ENCODE measurements at places on chromosomes 13 and 19.

DNA sequence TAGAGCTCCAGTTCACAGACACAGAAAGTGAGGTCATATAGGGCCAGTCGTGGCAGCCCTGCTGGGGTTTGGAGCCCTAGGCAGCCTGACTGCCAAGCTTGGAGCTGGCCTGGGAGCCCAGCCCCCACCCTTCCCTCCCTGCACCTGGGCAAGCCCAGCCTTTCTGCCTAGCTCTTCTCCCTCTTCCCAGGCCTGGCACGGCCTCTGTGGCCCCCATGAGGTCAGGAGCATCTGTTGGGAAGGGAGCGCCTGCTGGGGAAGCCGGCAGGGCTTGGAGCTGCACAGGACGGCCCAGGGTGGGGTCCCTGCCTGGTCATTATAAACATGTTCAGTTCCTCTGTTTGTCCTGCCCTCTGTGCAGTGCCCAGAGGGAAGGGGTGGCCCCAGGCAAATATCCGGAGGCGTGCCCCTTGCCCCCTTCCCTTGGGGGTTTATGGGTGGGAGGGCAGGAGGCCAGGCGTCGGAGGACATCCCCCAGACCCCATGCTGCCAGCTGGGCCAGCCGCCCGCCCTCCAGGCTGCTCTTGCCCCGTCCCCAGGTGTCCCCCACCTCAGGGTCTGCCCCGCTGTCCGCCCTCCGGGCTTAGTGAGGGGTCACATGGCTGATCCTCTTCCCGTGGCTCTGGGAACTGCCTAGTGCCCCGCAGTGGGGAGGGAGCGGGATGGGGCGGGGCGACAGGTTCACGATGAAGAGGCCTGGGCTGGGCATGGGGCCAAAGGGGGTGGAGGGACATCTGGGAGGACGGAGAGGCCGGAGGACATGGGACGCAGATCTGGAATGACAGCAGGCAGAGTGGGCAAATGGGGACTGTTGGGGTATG lies 30.0 kb upstream of the NCCRP1 start:
- no peak for DNase-seq

GRCh38 chr13:98874029-98874397 lies 103.9 kb downstream of the DOCK9 start:
- no peak for DNase-seq

- DNase-seq, result no peak
These were observed 47.0 kb downstream of the SACS start for GRCh38 chr13:23386533-23386932.

DNA sequence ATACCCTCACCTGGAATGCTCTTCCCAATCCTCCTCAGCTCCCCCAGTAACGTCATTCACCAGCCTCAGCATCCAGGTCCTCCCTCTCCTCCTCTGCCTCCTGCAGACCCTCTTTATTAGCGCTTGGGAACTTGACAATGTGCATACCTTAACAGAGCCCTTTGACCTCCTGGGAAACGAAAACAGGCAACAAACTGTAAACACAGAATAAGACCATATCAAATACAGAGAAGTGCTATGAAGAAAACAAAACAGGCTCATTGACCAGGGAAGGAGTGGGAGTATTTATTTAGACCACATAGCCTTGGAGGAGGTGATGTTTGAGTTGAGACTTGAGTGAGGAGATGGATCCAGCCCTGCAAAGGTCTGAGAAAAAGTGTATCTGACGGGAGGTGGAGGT lies 107.9 kb upstream of the SLC7A1 start:
- DNase-seq, result no peak

GRCh38 chr19:54178581-54179261 lies 5.8 kb upstream of the TMC4 start:
- no peak for DNase-seq

DNA sequence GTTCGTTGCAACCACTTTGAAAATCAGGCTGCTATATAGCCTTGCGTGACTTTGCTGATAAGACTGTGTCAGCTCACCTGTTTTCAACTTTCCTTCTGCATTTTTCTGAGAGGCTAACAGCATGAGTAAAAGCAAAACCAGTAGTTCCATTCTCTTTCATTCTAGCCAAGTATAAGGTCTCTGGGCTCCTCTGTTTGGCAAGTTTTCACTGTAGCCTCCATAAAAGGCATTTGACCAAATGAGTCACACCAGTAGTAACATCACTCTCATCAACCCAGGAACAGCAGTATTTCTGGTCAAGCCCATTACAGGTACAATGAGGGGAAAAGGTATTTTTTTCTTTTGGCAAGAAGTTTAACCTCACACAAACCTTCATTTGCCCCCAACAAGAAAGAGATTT lies 1149.8 kb upstream of the MIR17HG start:
- DNase-seq, result no peak

DNA sequence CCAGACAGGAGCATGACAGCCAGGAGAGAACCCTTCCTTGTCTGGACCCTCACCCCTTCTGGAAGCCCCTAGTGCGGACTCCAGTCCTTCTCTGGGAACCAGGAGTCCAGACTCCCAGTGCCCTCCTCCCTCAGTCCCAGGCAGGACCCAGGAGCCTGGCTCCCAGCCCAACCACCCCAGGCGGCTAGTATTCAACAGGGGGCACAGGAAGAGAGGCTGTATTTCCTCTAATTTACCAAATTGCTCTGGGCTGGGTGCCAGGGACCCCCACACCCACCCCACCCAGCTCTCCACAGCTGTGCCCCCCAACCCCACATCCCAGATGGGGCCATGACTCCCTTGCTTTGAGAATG lies 3.3 kb downstream of the GRIN2D start:
- DNase-seq, result no peak

- no peak for DNase-seq
These were observed 153.0 kb downstream of the PCDH9 start for GRCh38 chr13:67077132-67077531.

DNA sequence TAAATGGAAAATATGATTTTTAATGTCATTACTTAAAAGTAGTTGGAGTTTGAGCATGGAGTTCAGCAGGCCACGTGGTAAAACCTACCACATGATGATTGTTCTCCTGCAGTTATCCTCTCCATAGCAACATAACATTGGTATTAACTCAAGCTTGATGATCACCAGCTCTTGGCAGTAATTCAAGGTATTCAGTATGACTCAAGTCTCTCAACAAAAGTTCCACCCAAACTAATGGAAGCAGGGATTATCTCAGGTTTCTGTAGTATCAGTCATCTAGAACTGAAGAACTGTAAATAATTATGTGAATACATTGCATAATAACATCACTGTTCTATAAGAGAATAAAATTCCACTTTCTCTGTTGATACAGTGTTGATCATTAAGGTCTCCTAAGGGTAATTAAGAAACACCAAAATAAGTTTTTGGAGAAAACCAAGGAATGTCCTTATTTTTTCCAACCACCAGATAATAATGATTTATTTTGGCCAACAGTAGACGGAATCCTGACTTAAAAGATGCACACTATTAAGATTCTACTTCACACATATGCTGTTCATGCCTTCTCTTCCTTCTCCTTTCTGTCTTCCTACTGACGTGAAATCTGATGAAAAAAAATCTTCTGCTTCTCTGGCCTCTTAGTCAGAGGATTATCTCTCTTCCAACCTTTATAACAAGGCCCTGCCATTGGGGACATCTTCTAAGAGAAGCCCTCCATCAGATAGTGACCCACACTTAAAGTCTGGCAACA lies 1092.3 kb downstream of the EFNB2 start:
- no peak for DNase-seq

- no peak for DNase-seq
These were observed 24.8 kb downstream of the SIAH3 start for GRCh38 chr13:45826731-45827130.

DNA sequence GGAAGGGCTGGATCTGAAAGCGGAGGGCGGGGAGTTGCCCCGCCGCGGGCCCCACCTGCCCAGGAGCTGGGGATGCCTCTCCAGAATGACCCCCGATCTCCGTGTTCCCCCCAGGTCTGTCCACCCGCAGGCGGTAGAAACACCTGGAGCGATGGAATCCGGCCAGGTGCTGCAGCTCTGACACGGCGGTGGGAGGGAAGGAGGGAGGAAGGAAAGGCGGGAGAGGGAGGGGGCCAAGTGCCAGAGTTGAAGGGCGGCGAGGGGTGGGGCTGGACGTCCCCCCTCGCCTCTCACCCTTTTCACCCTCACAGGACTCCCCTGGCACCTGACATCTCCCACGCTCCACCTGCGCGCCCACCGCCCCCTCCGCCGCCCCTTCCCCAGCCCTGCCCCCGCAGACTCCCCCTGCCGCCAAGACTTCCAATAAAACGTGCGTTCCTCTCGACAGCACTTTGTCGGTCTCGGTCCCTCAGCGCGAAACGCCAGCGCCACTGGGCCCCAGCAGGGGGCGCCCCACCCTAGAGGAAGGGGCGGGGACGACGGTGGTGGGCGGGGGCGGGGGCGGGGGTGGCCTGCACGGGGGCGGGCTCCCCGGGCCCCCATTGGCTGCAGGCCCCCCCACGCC lies 337 bp upstream of the FXYD7 start:
- peak; percentile 78 for DNase-seq

GRCh38 chr13:40189898-40190630 lies 476.4 kb downstream of the FOXO1 start:
- no peak for DNase-seq

DNA sequence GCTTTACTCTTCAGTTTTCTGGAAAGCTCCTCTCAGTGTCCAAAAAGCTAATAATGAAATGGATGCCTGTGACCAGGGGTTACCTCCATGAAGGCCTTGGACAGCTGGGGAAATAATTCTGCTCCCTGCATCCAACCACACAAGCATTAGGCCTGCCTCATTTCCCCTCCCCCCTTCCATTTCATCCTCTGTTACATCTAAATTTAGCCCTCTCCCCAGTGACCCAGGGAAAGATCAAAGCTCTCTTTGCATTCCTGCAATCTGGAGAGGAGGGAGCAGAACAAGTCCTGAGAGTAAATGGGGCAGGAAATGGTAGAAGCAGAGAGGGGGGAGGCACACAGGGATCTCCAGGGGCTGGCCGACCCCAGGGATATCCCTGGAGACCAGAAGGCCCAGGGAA lies 452.7 kb downstream of the TSHZ3 start:
- DNase-seq, result no peak

- DNase-seq, result no peak
These were observed 34.7 kb downstream of the TSSK6 start for GRCh38 chr19:19480688-19481087.

DNA sequence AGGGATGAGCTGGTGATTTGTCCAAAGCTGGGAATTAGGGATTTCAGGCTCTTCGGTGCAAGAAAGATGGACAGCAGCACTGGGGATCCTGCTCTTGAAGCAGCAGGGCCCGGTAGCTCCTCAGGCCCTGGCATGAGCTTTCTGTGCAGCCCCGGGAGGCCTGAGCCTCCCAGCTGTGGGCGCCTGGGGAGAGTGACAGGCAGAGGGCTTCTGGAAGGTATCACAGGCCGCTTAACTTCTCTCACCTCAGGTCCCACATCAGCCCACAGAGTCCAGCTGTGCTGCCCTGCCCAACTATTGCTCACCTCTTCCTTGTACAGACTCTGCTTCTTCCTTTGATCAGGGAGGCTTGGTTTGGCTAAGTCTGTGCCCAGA lies 14.6 kb upstream of the ZNF536 start:
- DNase-seq, result no peak

DNA sequence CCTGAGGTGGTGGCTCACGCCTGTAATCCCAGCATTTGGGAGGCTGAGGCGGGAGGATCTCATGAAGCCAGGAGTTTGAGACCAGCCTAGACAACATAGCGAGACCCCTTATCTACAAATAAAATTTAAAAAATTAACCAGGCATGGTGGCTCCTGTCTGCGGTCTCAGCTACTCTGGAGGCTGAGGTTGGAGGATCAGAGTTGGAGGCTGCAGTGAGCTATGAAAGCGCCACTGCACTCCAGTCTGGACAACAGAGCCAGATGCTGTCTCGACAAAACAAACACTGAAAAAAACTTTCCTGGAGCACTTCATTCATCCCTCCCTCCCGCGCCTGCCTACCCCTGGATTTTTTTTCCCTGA lies 665 bp upstream of the ATG4D start:
- no peak for DNase-seq

GRCh38 chr19:40614622-40615411 lies 13.6 kb downstream of the LTBP4 start:
- peak; percentile 57 for DNase-seq

- DNase-seq, result no peak
These were observed 295.0 kb downstream of the ZNF536 start for GRCh38 chr19:30667227-30667626.

- no peak for DNase-seq
These were observed 191.9 kb upstream of the MIR17HG start for GRCh38 chr13:91155512-91156114.

GRCh38 chr13:79456656-79457365 lies 24.1 kb upstream of the NDFIP2 start:
- DNase-seq, result no peak

DNA sequence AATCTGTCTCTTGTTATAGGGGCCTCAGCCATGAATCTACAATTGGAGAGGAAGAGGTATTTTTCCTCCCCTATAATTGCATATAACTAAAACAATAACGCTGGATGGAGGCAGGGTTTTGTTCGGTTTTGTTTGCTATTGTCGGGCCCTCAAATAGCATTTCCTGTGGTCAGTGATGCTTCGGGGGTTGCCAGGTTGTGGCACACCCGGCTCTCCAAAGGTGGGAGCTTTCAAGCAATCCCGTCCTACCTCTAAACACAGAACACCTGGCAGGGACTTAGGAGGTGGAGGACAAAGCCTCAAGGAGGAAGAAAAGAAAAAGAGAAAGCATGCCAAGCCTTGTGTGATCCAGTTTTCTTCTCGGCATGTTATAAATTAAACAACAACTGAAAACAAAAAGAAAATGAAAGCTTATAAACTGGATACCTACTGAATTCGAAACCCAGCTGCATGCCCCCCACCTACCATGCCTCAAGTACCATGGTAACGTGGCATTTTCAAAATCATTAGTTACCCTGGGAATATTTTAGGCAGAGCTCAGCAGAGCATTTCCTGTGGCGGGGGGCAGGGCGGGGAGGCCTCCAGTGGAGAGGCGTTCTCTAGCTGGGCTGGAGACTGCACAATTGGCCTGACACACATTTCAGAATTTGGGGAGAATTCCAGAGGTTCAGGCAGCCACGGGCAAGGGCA lies 213.8 kb downstream of the DCLK1 start:
- no peak for DNase-seq

DNA sequence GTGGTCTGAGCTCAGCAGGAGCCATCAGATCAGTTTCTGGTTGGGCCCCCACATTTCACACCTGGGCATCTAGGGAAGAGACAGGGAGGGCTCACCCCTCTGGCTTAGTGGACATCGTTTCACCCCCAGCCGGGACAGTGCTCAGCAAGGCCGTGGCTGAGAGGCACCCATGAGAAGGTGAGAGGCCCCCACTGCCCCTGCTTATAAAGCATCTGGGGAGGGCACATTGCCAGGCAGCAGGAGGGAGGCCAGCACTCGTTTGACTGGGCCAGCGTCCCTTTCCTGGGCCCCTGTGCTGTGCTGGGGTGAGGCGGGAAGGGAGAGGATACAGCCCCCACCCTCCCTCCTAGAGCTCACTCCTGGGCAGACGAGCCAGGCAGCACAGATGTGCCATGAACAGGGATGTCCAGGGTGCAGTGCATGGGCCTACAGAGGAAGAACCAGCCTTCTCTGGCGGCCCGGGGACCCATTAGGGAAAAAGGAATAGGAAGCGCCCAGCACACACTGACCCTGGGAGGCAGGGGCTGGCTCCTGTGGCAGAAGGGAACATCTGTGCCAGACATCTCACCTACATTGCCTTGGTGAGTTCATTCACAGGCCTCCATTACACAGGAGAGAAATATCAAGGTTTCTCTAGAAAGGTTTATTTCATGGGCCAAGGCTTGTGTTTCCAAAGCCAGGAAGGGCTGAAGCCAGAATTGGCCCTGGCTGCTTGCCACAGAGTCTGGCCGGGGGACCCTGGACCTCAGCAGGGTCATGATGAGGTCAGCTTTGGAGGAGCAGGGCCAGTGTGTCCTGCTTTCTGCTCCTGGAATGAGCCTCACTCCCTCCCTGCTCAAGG lies 7.7 kb downstream of the AP1M1 start:
- DNase-seq, result no peak

Data from memory B cell (primary cell).